Left renal pelvis (tissue), 4 donors: ENCODE measurements at places on chromosomes 7 and 10.

GRCh38 chr7:46571996-46572395, 650.9 kb upstream of the IGFBP3 start:
- no peak for DNase-seq

GRCh38 chr7:49787980-49788379, 14.5 kb downstream of the VWC2 start:
- DNase-seq, result no peak

DNA sequence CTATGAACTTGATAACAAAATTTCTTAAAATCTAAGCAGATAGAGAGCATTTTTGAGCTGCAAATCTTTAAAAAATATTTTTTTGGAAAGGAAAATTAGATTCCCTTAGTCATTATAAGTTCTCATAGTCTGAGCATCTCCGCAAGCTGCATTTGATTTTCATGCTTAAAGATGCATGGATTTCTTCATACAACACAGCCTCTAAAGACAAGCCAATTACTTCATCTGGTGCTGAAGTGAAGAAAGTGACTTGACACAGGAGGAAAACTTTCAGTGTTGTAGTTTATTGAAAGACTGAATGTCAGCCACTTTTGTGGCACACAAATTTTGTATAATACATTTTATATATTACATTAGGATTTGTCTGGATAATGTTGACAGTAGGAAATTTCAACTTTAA, 22.5 kb downstream of the SEMA3D start:
- DNase-seq, result no peak

GRCh38 chr10:69789164-69789576, 12.5 kb upstream of the COL13A1 start:
- DNase-seq, result no peak

GRCh38 chr7:118195837-118196474, 12.0 kb downstream of the LSM8 start:
- DNase-seq, result no peak

DNA sequence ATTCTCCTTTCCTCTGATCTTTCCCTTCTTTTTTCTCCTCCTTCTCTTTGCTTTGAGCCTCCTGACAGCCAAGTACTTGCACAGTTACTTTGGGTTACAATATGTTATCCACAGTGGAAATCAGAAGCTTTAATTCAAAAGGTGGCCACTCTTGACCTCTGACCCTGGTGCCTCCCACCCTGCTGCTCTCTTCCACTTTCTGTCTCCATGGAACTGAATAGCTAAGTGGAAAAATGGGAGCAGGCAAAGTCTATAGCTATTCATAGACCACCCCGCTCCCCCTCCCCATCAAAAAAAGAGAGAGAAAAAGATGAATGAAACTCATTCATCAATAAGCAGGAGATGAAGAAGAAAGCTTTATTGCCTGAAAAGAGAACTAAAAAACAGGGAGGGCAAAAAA, 39.4 kb downstream of the PTN start:
- no peak for DNase-seq

GRCh38 chr10:68829521-68829920, 2.2 kb downstream of the STOX1 start:
- no peak for DNase-seq

- no peak for DNase-seq
Measured at GRCh38 chr10:117994771-117995170, 52.0 kb downstream of the RAB11FIP2 start.

DNA sequence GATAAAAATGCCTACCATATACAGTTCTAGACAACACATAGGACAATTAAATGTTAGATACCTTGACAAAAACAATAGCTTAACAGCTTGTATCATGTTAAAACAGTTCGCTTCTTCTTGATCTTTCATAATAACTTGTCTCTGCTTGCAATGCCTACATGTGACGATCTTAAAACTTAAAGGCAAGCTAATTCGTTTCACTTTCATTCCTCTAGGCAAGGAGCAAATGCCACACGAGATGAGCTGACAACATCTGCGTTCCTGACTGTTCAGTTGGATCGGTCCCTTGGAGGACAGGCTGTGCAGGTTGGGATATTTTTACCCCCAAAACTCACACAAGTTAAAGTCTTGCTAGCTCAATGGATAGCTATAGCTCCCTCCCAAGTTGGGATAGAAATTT, 51.6 kb upstream of the ARL4A start:
- no peak for DNase-seq

DNA sequence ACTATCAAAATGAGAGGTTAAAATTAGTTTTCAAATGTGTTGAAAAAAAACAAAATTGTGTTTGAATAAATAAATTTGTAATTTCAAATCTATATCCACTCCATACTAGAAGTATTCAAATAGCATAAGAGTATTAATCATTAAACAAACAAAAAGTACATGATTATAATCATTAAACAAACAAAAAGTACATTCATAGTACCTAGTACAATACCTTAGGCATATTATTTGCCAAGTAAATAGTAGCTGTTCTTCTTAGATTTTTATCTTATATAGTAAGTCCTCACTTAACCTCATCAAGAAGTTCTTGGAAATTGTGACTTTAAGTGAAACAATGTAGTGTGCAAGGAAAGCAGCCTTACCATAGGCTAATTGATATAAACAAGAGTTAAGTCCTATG, 349.3 kb upstream of the VWC2 start:
- no peak for DNase-seq

DNA sequence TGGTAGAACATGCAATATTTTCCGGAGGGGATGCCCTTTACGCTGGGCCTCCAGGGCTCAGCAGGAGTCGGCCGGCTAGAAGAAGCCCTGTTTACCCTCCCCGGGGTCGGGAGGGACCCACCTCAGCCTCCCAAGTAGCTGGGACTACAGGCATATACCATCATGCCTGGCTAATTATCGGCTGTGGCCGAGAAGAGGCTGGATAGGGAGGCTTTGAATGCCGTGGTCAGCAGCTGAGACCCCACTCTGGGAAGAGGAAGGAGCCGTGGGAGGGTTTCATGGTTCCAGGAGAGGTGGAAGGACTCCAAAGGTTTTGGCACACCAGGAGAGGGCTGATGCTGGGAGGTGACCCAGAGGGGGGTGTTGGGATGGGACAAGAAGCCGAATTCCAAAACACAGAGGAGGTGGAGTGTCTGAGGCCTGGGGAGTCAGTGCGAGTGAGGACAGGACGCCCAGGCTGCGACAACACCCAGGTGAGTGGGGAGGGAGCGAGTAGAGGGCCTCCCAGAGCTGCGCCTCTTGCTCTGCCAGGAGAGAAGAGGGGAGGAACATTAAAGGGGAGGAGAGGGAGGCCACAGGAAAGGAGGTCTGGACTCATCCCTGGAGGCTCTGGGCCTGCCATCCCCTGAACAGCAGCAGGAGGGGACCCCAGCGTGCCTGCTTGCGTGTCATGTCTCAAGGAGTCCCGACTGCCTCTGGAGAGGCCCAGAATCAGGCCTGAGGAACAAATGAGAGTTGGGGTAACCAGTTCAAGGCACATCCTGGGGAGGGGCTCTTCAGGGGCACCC, 19.6 kb downstream of the GRID2IP start:
- no peak for DNase-seq

GRCh38 chr7:39565538-39565937, 666 bp upstream of the YAE1 start:
- no peak for DNase-seq

GRCh38 chr7:17234030-17234397, 64.4 kb upstream of the AHR start:
- DNase-seq, result no peak

DNA sequence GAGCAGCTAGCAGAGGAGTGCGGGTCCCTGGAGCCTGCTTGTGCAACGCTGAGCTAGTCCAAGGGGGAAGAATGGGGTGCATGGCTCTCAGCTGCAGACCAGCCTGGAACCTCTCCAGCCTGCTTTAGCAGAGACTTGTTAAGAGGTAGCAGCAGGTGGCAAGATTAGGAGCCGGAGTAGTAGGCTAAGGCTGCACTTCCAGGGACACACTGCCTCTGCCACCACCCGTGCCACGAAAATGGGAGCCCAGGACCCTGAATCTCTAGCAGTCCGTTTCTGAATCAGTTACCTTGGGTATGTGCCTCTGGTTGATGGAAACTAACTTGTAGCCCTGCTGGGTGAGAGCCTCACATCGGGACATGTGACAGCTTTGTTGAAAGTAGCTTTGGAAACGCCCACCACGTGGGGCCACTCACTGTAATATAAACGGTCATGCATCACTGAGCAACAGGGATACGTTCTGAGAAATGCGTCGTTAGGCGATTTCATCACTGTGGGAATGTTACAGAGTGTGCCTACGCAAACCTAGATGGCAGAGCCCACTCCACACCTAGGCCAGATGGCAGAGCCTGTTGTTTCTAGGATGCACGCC, 25.9 kb downstream of the HTRA1 start:
- peak; percentile 47 for DNase-seq

- DNase-seq, result no peak
Measured at GRCh38 chr10:78028438-78029268, 662 bp downstream of the POLR3A start.

DNA sequence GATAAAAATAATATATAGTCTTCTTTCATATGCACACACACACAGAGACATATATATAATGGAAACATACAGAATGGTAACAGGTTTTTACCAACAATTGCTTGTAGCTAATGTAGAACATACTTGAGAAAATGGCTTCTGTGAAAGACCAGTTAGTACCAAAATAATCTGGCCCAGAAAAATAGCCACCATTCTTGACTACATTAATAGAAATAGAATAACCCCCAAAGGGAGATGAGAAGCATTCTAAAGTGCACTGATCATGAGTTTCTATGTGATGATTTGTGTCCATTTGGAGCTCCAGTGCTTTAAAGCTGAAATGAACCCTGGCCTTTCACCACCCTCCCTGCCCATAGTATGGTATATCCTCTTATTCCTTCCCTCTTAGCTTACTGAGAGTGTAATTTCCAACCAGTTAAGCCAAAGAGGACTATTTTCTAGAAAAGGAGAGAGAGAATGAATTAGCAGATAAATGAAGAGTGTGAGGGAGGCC, 22.9 kb upstream of the IFIT2 start:
- no peak for DNase-seq

GRCh38 chr10:33245343-33245742, 89.1 kb downstream of the NRP1 start:
- DNase-seq, result no peak

GRCh38 chr7:67371429-67372305, 375.0 kb downstream of the TYW1 start:
- peak; percentile 56 for DNase-seq
